DMS 273 treated with DMSO at 0.1 percent for 48 hours (cell line): ENCODE measurements at places on chromosomes 7 and 10.

- DNase-seq: no peak
These were observed 44.5 kb downstream of the KCNMA1 start for GRCh38 chr10:77592946-77593636.

GRCh38 chr7:129118182-129118581 is 26.3 kb upstream of the TSPAN33 start:
- DNase-seq: no peak

- DNase-seq: no peak
These were observed 40.3 kb downstream of the SLC25A28 start for GRCh38 chr10:99579971-99580370.

DNA sequence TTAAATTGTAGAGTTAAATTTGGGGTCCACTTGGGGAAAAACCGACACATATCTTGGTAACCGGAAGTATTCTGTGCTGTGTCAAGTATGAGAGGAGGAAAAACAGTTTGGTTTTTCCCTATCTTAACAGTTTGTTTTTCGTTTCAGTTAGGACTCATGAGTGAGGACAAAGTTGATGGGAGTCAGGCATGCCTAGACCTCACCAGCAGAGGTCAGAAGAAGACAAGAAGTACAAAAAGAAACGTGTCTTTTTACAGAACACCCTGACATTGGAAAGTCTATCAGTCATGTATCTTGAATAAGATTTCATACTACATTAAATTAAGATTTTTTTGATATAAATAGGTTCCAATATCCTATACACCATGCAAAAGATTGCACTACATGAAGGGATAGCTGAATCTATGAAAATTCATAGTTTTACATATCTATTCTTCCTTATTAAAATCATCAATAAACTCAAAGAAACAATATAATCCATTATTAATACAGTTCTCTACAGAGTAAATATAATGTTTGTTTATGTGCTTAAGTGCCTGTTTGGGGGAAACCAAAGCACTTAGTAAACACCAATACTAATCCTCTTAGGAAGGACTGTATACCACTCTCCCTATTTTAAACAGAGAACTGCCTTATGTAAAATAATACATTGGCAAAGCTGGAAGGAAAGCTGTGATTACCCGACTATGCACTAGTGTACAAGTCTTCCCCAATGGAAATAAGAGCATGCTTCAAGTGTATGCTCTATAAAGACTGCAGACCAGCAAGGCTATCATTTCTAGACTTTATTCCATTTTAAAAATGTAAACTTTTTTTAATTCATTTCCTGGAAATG is 95.6 kb downstream of the USP6NL start:
- no peak for DNase-seq

DNA sequence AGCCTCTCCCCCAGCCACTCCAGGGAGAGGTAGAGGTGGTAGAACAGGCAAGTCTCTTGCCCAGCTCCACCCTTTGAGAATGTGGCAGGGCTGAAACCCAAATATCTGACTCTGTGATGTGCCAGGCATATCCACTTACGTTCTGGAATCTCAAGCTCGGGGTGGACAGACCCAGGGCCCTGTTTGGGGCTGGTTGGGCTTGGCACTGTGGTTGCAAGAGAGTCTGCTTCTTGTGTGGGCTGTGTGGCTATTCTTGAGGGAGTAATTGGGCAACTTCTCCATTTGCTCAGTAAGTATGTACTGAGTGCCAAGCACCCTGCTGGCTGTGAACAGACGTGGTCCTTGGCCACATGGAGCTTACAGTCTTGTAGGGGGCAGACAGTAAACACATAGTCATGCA is 4.7 kb downstream of the UBTD1 start:
- DNase-seq: no peak

GRCh38 chr10:5945561-5946418 is 31.6 kb downstream of the IL15RA start:
- DNase-seq: no peak
